ENCODE measurements at places on chromosomes 13 and 19.

GRCh38 chr13:36282821-36283432, 14.7 kb downstream of the CCDC169 start:
- DNase-seq, result no peak

DNA sequence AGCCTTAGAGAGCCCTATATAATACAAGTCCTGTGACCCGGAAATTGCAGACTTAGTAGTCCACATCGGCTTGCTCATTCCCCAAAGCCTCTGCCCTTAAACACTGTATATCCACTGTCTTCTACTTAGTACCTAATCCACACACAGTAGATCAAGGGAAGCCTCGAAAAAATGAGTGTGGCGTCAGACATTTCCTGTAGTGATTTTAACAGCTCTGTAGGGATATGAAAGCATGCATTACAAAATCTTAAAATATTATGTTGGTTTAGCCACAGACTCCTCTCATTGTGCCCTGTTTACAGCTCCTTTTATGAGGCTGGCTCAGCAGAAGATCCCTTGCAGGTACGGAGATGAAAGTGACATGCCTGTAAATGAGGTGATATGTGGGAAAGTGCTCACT, 416.3 kb downstream of the LIG4 start:
- DNase-seq, result no peak

DNA sequence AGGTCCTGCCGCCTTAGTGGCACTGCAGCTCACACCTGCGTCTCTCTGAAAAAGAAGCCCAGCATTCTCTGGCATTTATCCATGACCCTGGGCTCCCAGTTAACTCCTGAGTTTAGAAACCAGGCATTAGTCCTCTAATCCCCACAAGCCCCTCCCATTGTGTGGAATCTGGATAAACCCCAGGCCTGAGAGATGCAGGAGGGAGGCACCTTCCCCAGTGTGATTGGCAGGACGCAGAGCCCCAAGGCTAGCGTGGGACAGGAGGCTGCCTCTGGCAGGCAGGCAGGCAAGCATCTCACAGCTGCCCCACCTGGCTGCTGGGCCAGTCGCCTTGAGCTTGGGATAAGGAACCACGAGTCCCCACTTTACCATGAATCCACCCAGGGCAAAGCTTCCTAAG, 11.0 kb upstream of the SERPINE3 start:
- no peak for DNase-seq

GRCh38 chr13:33217256-33217655, 68.3 kb downstream of the STARD13 start:
- DNase-seq, result no peak

GRCh38 chr13:110187641-110188161, 119.3 kb downstream of the COL4A1 start:
- DNase-seq, result no peak

- no peak for DNase-seq
Measured at GRCh38 chr19:38135150-38135998, 88.6 kb downstream of the DPF1 start.

GRCh38 chr13:60372141-60372540, 24.9 kb upstream of the TDRD3 start:
- no peak for DNase-seq

GRCh38 chr13:40105231-40105630, 449.8 kb downstream of the COG6 start:
- no peak for DNase-seq

DNA sequence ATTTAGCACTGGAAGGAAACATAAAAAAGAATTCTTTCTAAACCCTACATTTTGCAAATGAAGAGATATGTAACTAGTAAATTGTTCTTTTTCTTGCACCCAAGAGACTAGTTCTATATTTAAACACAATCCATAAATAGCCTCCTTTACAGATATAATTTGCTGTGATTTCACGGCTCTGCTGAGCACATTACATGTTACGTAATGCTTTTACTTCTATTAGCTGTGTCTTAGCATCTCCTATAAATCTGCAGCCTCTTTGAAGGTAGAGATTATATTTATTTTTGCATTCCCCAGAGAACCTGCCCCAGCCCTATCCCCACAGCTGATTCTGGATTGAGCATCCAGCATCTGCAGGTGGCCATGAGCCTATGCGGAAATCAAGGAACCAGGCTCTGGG, 32.2 kb downstream of the LACC1 start:
- no peak for DNase-seq

DNA sequence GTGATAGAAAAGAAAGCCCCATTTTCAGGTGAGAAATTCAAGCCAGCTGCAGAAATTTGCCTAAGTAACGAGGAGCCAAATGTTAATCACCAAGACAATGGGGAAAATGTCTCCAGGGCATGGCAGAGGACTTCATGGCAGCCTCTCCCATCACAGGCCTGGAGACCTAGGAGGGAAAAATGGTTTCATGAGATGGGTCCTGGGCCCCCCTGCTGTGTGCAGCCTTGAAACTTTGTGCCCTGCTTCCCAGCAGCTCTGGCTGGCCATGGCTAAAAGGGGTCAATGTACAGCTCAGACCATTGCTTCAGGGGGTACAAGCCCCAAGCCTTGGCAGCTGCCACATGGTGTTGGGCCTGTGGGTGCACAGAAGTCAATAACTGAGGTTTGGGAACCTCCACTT, 9.9 kb downstream of the N4BP2L1 start:
- DNase-seq, result no peak

- DNase-seq, result no peak
Measured at GRCh38 chr13:26880735-26881134, 120.1 kb upstream of the GPR12 start.

GRCh38 chr13:64546371-64546770, 2683.8 kb downstream of the PCDH9 start:
- no peak for DNase-seq

- DNase-seq, result no peak
Measured at GRCh38 chr13:80814541-80814940, 473.6 kb upstream of the SPRY2 start.

DNA sequence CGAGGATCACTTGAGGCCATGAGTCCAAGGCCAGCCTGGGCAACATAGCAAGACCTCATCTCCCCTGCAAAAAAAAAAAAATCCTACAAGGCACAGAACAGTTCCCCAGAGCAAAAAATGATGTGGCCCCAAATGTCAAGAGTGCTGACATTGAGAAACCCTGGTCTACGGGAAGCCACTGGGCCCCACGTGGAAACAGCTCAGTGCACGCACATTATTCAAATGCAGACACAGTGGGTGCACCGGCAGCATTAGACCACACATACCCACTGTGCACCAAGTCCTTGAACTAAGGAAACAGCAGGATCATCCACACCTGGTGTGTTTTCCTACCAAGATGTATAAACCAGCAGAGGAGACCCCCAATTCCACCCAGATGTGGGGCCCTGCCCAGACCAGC, 35.0 kb upstream of the ADGRE5 start:
- no peak for DNase-seq

DNA sequence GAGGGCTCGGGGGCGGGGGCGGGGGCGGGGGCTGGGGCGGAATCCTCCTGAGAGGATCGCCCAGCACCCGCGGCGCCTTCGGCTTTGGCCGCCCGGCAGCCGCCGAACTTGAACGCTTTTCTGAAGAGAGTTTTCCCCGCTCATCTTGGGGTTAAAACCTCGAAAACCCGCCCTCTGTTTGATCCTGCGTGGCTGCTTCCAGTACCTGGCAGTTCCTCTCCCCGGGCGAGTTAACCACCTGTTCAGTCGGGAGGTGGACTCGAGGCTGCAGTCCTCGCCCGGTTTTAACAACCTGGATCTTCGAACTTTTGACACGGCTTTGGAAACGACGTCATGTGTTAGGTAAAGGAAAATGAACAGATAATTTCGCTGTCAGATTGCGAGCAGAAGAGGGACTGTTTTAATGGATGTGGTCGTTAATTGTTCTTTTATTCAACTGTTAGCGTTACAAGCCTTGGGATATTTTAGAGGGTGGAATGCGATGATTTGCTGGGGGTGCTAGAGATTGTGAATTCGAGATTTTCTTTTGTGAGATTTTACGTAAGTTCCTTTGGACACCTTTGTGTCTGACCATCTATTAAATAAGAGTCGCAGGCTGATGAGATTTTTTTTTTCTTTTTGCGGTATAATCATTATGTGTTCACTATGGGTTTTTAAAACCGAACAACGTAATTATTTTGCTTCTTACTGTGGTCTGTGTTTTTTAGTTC, 1.0 kb downstream of the FNDC3A start:
- DNase-seq, result peak; percentile 12

- DNase-seq, result no peak
Measured at GRCh38 chr19:41620171-41620570, 6.7 kb downstream of the CEACAM4 start.

DNA sequence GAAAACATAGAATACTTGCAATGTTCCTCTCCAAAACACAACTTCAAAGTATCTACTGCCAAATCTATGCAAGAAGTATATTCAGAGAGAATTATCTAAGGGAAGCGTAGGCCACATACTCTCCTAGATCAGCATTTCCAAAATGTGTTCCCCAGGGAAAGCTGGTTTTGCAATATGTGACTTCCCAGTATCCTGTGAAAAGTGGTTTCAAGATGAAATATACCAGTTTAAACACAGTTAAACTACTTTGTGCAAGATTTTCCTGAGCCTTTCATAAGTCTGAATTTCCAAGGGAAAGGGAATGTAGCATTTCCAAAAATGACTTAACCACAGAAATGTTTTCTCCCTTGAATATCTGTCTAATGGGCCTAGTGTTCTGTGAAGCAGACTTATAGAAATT, 7.6 kb downstream of the STARD13 start:
- DNase-seq, result no peak

GRCh38 chr19:17522988-17523872, 11.8 kb downstream of the PGLS start:
- no peak for DNase-seq

GRCh38 chr13:75704927-75705288, 68.8 kb downstream of the LMO7 start:
- DNase-seq, result no peak

- DNase-seq, result no peak
Measured at GRCh38 chr19:34306213-34306661, 51.9 kb downstream of the GARRE1 start.

DNA sequence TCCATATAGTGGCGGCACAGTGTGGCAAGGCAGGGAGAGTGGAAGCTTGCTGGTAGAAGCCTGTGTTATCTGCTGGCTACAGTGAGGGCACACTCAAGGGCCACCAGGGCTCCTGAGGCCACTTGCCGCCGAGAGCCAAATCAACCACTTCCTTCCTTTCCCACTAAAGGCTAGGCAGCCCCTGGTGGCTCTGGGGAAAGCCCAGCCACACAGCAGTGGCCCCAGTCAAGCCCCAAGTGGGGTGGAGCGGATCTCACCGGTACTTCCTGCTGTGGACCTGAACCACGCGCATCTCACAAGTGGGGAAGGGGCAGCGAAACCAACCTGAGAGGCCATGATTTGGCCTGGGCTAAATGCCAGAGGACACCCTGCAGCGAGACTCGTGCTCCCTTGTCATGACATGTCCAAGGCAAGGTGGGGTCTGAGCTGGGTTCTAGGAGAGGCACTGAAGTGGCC, 21.9 kb upstream of the SLC35E1 start:
- no peak for DNase-seq

DNA sequence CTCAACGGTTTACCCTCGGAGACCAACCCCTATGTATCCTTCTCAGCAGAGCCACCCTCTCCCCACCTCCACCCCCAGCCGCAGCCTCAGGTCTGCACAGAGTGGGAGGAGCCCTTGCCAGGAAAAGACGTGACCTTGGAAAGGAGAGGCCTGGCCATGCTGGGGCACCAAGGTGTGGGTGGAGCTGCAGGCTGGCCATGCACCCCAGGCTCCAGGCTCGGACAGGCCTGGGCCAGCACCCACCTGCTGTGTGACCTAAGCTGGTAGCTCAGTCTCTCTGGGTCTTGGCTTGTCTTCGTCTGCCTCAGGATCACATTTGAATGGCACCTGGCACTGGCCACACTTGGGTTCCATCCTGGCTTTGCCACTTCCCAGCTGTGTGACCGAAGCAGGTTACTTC, 29.5 kb downstream of the CCDC8 start:
- no peak for DNase-seq

- no peak for DNase-seq
Measured at GRCh38 chr19:57466489-57466888, 9.5 kb upstream of the VN1R1 start.

DNA sequence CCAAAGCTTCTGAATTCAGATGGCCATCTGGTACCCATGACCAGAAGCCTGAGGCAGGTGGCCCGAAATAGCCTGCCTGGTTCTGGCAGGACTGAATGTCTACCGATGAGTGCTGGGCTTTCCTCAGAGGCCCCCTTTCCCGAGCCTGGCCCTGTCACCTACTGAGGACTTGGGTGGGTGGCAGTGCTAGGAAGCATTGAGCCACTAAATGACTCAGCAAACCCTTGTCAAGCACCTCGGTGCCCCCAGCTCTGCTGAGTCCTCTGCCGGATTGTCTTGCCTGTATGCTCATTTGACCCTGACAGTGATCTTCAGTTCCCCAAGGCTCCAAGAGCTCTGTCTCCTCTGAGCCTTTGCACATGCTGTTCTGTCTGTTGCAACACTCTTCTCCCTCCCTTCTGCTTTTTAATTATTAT, 17.9 kb downstream of the PPP1R37 start:
- no peak for DNase-seq

DNA sequence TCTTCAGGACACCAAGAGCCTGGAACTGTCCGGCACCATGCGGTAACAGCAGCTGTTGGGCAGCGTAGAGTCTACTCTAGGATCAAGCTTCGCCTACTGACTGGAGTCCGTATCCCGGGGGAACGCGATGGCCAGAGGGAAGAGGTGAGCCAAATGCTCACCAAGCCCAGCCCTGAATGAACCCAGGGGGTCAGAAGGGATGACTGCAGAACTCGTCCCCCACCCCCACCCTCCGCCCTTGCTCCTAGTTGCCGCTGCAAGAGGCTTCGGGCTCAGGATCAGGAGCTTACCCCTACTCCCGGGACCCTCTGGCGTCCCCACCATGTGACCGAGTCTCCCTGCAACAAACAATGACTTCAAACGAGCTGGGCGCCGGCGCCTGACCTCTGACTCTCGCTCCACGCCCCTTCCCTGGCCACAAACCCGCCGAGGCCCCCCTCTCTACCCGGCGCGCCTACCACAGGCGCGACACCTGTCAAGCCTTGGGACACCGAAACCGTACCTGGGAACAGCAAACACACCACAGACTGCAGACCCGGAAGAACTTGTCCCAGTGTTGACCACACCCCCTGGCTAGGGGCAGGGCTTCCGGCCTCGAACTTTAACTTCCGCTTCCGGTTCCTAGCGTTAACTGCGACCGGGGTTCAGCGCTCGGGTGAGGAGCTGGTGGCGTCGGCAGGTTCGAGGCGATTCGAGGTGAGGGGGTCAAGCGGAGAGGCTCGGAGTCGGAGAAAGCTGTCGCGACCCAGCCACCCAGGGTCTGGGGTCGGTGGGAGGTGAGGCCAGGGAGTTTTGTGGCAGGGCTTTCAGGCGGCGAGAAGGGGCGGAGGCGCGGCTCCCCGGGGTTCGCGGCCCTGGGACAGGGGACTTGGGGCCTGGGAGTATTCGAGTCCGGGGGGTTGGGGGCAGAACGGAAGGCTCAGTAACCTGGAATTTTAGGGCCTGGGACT, at the start of gene UBL5:
Gene UBL5 (plus strand): TSS at position 630 of the 950 bp plus-strand sequence. CDS start 420 bp downstream, outside the sequence.
- DNase-seq, result peak; percentile 61

DNA sequence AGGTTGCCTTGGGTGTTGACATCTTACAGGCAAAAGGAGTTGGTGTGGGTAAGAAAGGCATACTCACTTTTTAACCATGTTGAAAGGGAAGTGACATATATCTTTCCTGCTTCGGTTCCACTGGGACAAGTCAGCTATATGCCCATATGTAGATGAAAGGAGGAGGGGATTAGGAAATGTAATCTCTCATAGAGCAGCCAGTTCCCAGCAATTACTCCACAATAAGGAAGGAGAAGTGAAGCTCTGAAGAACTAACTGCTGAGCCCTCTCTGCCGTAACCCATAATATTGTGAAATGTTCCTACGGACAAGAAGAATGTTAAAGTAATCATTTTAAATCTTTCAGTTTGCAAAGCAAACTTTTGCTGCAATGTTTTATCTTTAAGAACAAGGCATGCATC, 82.2 kb downstream of the EDNRB start:
- DNase-seq, result no peak
